ENCODE measurements at places on chromosomes 12 and 14.

GRCh38 chr14:90383731-90384542 lies 12.9 kb upstream of the CALM1 start:
- DNase-seq, result peak; percentile 59

- DNase-seq, result no peak
These were observed 18.6 kb downstream of the PPTC7 start for GRCh38 chr12:110564471-110564991.

DNA sequence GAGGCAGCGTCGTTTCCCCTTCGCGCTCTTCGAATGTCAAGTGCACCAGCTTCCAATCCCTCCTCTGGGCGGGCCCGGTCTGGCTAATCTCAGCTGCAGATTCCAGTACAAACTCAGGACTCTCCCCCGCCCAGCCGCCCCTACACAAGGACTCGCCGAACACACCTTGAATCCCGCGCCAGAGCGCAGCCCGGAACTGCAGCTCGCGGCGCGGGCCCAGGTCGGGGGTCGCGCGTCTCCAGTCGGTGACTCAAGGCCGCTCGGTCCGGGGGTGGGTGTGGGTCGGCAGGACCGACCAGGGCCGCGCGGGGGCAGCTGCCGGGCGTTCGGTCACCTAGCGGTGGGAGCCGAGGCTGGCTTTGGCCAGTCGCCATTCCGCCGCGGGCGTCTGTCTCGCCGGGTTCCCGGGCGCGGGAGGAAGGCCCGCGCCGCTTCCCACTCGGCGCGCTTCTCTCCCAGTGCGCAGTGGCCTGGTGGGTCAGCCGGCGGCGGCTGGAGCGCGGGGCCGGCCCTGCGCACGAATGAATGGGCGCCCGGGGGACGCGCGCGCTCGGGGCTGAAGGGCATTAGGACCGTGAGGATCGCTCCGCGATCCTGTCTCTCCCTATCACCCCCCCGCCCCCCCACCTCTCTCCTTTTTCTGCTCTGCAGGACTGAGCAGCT lies at the start of gene GALNT16:
TSS of gene GALNT16 (plus strand) at position 632 of the 663 bp plus-strand sequence. CDS start 133 bp downstream, outside the sequence.
- peak; percentile 62 for DNase-seq

GRCh38 chr12:95863337-95863736 lies 4.6 kb downstream of the SNRPF start:
- DNase-seq, result no peak

- DNase-seq, result peak; percentile 59
These were observed 1.2 kb downstream of the PRMT8 start for GRCh38 chr12:3491938-3492792.

- no peak for DNase-seq
These were observed 2.0 kb downstream of the PAX9 start for GRCh38 chr14:36663404-36664321.

DNA sequence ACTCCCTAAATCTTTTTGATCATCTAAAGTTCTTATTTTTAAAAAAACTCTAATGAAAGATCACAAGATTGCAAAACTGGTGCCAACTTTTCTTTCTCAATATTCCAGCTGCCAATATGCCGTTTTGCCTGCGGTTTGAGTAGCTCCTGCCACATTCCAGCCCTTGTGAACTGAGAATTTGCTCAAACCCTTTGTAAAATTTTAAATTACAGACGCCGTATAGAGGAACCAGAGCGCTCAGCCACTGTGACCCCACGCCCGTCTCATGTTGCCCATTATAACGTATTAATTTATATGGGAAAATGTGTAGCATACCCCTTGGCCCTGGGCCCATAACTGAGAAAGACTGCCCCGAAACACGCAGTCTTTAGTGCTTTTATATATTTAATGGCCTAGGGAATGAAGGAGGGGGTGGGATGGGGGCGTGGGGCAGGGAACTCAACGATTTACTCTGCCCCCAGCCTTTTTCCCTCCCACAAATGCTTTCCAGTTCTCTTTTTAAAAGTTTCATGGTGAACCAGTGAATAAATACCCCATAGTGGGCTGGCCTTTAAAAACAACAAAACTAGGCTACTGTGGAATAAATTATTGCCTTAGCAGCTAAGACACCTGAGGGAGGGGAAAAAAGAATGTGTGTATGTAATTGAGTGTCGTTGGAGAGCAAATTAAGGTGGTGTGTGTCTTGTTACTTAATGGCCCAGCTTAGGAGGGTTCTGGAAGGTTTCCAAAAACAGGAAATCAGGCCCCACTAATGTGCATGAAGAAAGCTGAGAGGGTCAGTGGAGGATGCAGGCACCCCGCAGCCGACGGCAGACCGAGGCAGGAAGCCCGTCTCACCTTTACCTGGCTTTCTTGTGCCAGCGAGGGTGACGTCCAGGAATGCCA lies 45.7 kb upstream of the RFLNA start:
- DNase-seq, result no peak

DNA sequence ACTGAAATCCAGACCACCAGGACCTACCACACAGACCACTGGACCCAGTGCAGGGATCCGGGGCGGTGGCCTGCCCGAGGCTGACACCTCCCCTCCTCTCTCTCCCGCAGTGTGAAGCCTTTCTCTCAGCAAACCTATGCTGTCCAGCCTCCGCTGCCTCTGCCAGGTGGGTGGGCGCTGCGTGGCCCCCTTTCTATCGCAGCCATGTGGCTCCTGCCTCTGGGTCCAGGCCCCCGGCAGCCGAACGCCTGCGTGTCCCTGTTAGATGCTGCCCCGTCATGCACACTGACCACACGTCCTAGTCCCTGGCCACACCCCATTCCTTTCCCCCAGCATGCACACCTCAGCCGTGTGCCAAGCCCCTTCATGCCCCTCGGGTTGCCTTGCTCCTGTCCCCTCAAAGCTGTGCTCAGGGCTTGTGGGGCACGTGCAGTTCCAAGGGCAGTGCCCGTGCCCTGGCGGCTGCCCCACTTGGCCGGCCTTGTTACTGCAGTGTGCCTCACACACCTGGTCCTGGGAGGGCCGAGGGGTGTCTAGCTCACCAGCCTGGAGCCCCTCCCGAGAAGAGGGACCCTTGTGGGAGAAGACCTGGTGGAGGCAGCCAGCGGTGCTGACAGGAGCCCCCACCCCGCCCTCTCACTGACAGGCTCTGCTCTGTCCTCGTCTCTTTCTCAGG lies 58.0 kb upstream of the TSPAN9 start:
- DNase-seq, result no peak

DNA sequence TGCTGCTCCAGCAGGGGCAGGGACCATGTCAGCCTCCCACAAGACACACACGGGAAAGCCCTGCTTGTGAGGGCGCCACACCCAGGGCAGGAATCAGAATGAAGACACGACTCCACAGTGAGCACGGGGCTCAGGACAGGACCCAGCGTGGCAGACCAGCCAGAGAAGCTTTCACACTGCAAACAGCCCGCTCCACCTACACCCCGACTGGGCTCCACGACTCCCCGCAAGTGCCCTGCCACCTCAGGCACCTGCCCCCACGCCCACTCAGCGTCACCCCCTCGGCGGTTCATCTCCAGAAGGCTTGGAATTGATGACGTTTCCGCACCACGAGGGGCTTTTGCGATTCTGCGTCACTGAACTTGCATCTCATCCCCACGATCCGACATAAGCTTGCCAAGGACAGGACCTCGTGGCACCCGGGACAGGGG lies 91.1 kb downstream of the FBXL14 start:
- no peak for DNase-seq

DNA sequence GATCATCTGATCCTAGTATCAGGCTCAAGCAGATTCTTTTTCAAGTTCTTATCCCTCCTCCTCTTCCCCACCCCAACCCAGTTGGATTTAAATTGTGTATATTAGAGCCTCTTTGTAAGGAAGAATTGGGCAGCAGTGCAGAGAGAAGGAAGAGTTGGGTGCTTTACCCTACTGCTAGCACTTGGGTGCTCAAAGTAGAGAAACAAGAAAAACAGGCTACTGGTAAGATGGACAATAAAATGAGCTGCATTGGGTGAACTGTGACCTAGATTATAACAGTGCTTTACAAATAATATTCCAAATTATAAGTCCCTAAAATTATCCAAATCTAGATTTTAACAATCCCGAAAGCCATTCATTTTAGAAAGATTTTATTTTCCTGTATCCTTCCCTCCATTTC lies 363.4 kb upstream of the GARIN6 start:
- DNase-seq, result no peak

DNA sequence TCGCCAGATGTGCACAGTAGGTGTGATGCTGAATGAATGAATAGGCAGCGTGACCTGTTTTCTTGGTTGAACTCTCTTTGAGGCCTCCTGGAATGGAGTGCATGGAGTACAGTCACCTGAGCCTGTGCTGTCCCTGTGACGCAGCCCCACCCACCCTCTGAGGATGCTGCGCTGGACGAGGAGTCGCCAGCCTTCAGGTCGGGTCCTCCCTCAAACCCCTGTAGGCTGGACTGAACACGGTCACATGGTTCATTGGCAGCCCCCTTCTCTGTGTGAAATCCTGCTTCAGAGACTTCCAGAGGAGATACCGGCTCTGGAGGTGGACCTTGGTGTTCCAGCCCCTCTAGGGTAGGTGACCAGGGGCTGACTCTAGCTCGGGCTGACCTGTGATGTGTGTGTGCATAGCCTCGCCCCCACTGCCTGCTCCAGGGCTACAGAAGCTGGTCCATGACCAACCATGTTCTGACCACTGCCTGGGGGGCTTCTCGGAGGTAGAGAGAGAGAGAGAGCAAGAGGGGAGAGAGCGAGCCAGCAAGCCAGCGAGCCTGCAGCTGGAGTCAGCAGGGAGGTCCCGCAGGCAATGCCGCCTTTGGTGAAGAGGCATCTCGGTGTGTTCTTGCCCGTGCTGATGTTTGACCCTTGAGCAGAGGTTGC lies 158.0 kb upstream of the RTL1 start:
- no peak for DNase-seq

GRCh38 chr12:121005346-121005815 lies 10.9 kb downstream of the C12orf43 start:
- DNase-seq, result no peak

DNA sequence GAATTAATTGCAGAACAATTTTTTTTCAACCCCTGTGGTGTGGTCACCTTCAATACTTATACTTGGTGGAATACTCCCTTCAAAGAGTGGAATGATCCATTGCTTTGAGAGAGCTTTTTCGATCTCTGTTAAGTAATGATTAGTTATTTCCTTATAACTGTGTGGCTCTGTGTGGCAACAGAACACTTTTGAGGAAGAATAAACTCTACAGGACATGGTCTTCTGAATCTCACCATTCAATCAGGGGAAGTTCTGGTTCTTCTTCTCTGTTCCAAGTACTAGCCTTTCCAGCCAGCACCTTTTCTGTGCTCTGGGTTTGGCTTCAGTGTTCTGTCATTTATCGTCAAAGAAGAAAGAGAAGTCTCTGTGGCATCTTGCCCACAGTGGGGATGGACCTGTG lies 369.2 kb downstream of the ZFP36L1 start:
- no peak for DNase-seq

DNA sequence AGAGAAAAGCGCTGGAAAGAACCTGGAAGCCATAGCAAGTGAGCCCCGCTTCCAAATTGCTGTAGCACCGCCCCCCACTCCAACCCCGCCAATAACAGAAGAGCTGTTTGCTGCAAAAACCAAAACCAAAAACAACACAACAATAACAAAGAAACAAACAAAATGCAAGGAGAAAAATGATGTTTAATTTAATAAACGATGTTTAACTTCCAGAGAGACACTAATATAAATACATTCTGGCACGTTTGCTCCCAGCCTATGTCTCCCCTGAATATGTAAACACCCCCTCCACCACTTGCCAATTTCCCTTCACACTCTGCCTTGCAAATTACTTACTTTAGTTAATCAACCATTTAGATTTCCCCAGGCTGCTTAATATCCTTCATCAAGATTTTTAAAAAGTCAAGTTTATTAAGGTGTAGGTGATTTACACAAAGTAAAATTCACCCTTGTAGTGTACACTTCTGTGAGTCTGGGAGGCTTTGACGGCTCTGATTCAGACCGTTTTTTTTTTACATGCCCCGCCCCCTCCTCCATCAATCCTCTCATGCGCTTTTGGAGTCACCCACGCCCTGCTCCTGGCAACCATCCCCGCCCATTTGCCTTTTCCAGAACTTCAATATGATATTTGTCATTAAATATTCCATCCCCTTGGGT lies 482 bp upstream of the IFI27L2 start:
- DNase-seq, result peak; percentile 62

DNA sequence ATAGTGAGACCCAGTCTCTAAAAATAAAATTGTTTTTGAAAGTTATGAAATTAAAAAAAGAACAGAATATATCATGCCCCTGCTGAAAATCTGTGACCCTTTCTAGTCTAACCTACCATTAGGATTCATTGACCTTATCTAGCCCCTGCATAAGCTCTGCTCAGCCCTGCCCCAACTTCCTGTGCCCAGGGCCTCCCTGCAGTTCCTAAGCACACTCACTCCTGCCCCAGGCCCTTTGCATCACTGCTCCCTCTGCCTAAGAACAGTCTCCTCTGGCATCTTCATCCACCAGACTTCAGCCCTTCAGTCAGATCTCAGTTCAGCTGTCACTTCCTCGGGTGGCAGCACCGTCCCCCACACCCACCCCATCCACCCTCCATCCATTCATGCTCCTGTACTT lies 55.4 kb downstream of the SCARB1 start:
- DNase-seq, result no peak

DNA sequence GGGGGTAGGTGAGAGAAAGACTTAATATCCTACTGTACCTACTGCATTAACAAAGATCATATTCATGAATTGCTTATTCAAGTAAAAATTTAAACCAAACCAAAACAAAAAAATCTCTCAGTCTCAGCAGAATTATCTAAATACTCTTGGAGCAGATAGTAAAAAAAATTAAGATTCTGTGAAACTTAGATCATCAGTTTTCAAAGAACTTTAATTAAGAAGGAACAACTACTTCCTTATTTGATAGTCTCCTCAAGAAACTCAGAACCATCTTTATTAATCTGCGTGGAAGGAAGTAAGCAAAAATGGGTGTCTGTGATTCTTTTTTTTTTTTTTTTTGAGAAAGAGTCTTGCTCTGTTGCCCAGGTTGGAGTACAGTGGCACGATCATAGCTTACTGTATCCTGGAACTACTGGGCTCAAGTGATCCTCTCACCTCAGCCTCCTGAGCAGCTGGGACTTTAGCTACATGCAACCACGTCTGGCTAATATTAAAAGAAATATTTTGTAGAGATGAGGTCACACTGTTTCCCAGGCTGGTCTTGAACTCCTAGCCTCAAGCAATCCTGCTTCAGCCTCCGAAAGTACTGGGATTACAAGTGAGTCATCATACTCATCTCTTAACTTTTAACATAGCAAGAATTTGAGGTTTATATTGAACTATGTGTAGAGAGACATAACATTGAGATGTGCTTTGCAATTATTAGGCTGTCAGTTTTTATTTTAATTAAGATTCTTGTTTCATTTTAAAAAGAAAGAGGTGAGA lies 37.4 kb downstream of the GAS2L3 start:
- no peak for DNase-seq
